ENCODE measurements at places on chromosomes 3 and 15. TPM values are rescaled to one million over a fixed set of nuclear protein-coding genes. Genes with fewer than 3 reads are reported as not detected.

The KBTBD13 gene
- not detected for polyA plus RNA-seq

The TFRC gene
- polyA plus RNA-seq, result 115 TPM

The C2CD4B gene
- polyA plus RNA-seq, result not detected

The CLDN16 gene
- polyA plus RNA-seq, result 0.08 TPM

The CFAP91 gene
- polyA plus RNA-seq, result 0.07 TPM

The CORO2B gene
- polyA plus RNA-seq, result 2.6 TPM

The FSD2 gene
- not detected for polyA plus RNA-seq

The FBXO40 gene
- not detected for polyA plus RNA-seq

The RNF168 gene
- polyA plus RNA-seq, result 2.9 TPM

The FSIP1 gene
- 1.2 TPM for polyA plus RNA-seq

The MDFIC2 gene
- polyA plus RNA-seq, result not detected

The TMEM207 gene
- polyA plus RNA-seq, result not detected

The AP4E1 gene
- 4.1 TPM for polyA plus RNA-seq

The B3GALNT1 gene
- 6.5 TPM for polyA plus RNA-seq

The CA12 gene
- 220 TPM for polyA plus RNA-seq

The PSTPIP1 gene
- polyA plus RNA-seq, result 2.1 TPM

The TEX55 gene
- polyA plus RNA-seq, result 0.05 TPM
